ENCODE measurements at places on chromosomes 4 and X.

GRCh38 chrX:42567268-42567667 is 210.7 kb downstream of the PPP1R2C start:
- no peak for DNase-seq

DNA sequence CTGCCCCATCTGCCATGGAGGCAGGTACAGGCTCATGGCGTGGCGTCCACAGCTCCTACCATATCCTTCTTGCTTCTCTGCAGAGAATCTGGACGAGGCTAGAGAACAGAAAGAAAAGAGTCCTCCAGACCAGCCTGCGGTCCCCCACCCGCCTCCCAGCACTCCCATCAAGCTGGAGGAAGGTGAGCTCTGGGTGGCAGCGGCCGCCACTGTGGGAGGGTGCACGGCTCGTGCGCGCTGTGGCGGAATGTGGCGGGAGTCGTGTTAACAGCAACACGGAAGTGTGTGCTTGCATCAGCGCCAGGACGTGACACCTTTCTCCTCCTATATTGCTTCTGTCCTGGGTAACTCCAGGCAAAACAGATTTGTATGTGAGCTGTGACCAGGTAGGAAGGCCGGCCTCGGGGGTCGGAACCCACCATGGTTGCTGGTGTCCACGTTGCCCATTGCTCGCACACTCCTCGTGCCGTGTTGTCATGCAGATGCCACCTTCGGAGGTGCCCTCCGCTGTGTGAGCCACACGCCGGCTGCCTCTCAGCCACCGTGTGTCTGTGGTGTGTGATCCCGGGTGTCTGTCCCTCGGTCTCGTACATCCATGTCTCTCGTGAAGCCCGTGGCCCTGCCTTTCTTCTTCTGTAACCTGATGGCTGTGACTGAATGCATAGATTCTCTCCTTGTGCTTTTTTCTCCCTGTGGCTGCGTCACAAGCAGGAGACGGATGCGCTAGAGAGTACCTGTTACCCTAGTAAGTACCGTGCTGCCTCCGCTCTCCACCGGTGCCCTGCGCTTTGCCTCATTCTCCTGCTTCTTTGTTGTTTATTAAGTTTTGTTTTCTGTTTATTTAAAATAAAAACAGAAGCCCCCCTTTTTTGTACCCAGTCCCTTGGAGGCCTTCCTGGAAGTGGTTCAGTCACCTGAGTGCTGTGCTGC is 37.0 kb downstream of the NOP14 start:
- no peak for DNase-seq

DNA sequence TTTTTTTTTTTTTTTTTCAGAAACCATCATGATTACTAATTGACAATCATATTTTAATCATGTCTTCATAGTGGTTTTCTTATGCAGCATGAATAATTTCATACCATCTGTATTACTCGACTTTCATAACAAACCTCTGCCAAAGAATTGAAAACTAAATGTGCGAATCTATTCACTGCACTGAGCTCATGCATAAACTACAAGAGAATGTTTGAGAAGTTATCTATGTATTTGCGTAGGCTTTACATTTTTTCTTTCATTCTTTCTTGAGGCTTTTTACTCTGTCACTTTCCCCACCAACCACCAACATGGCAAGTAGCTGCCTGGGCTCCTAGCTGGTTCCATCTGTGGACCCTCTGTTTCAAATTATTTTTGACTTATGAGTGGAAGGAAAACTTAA is 1761.0 kb downstream of the STIM2 start:
- DNase-seq = no peak

- DNase-seq = no peak
Measured at GRCh38 chr4:40953283-40954087, 203.7 kb downstream of the NSUN7 start.

- no peak for DNase-seq
Measured at GRCh38 chr4:122423246-122423645, 33.3 kb downstream of the IL2 start.
